GM12892 (cell line): ENCODE measurements at places on chromosomes 3 and 15.

- no peak for DNase-seq
Measured at GRCh38 chr3:182704926-182705325, 88.4 kb upstream of the ATP11B start.

- DNase-seq = no peak
Measured at GRCh38 chr15:65769482-65769881, 22.6 kb downstream of the DENND4A start.

GRCh38 chr3:67094774-67095173 is 96.7 kb downstream of the KBTBD8 start:
- DNase-seq = no peak

- no peak for DNase-seq
Measured at GRCh38 chr15:43408789-43409188, 37.9 kb downstream of the TUBGCP4 start.

DNA sequence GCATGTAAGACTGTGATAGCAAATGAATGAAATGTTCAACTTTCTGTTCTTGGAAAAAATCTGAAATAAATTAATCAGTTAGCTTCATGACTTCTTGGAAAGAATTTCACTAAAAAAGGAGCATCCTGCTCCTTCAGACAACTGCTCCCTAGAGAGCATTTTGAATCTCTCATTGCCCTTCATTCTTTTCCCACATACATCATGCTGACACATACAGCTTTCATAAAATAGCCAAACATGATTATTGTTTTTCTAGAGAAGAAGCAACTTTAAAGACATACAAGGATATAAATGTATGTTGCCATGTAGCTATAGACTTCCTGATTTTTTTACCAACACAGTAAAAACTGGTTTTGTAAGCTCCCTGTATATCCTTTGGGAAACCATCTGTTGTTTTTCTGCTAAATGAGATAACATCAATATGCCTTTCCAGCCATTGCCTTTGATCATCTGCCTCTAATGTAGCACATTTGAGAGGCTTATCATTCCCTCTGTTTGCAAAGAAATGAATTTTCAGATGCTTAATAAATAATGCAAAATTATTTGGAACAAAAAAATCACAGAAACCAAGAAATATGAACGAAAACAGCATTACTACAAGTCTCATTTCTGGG is 248.2 kb upstream of the GPR149 start:
- no peak for DNase-seq
